Epithelial cell of prostate (primary cell): ENCODE measurements at places on chromosomes 12 and 14.
A peak's percentile ranks its signal among the peaks of the same experiment; 100 is the strongest.

DNA sequence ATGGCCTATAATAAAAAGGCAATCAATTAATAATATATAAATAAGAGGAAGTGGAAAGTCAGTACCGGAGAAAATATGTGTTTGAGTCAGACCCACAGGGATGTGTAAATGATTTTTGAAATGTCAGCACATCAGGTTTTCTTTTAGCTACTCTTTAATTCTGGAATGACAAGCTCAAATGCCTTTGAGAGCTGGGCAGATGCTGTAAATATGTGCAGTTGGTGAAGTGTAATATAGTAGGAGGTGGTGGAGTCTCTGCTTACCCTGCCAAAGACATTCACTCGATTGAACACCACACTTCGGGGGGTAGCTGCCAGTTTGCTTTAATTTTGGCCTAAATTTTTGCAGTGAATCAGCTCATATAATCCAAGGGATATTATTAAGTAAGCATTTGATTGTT is 93.0 kb downstream of the PLEKHA5 start:
- DNase-seq = no peak

GRCh38 chr14:94769391-94770250 is at the start of gene GSC:
TSS of gene GSC (minus strand) at chr14:94770113. CDS start at chr14:94770015, 98 bp downstream.
- no peak for DNase-seq

DNA sequence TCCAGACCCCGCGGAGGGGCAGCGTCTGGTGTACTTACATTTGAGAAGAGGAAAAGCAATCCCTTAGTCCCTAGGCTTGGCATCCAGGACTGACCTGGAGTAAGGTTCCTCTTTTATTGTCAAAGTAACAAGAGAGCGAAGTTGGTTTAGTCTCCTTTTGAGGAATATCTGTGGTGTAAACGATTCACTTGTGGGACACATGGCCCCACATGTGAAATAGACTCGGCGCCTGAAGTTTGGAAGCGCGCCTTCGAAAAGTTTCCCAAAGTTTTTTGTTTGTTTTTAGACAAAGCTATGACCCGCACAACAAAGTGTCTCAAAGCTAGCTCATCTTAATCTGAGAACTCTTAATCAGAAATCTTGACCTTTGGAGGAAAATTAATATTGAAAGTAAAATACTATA is 744 bp downstream of the STYX start:
- no peak for DNase-seq

- DNase-seq = no peak
These were observed 167.0 kb downstream of the LRFN5 start for GRCh38 chr14:41773536-41774279.

GRCh38 chr12:25793196-25793595 is 165.3 kb upstream of the RASSF8 start:
- DNase-seq = no peak

GRCh38 chr12:124073356-124074035 is 100.5 kb downstream of the ZNF664 start:
- DNase-seq = no peak

- DNase-seq = peak; percentile 8
These were observed 61.1 kb downstream of the TPH2 start for GRCh38 chr12:71999795-72000194.

DNA sequence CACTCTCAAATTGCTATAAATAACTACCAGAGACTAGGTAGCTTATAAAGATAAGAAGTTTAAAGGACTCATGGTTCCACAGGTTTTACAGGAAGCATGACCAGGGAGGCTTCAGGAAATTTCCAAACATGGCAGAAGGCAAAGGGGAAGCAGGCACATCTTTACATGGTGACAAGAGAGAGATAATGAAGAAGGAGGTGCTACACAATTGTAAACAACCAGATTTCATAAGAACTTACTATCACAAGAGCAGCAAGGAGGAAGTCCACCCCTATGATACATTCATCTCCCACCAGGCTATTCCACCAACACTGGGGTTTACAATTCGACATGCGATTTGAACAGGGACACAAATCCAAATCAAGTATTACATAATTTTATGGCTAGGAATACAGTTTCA is 257.7 kb downstream of the BTG1 start:
- no peak for DNase-seq

DNA sequence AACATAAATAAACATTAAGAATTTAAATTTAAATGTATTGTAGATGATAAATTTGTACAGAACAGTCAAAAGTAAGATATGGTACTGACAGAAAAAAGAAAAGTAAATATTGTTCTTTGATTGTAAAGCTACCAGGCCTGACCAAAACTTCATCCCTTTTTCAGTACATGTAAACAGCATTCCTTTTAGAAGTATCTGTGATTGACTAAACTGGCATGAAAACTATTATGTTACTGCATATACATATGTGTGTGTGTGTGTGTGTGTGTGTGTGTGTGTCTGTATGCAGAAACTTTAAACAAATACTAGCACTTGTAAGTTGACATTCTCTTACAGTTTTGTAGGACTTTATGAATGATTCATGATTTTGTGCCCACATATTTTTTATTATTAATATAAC is 270.9 kb downstream of the C12orf50 start:
- DNase-seq = no peak

- DNase-seq = no peak
These were observed 31.3 kb upstream of the CMAS start for GRCh38 chr12:22014783-22015144.

DNA sequence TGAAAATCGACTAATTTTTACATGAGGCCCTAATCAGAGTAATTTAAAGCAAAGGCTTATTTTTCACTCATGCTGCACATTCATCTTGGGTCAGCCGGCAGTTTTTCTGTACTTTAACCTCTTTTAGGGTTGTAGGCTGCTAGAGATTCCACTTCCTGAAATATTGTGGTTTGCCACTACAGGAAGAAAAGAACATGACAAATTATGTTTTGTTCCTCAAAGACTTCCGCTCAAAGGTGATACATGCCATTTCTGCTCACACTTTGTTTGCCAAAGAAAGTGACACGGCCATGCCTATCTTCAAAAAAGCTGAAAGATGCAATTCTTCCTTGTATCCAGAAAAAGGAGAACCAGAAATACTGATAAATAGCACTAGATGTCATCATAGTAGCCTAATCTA is 183.4 kb upstream of the PPFIA2 start:
- DNase-seq = no peak

DNA sequence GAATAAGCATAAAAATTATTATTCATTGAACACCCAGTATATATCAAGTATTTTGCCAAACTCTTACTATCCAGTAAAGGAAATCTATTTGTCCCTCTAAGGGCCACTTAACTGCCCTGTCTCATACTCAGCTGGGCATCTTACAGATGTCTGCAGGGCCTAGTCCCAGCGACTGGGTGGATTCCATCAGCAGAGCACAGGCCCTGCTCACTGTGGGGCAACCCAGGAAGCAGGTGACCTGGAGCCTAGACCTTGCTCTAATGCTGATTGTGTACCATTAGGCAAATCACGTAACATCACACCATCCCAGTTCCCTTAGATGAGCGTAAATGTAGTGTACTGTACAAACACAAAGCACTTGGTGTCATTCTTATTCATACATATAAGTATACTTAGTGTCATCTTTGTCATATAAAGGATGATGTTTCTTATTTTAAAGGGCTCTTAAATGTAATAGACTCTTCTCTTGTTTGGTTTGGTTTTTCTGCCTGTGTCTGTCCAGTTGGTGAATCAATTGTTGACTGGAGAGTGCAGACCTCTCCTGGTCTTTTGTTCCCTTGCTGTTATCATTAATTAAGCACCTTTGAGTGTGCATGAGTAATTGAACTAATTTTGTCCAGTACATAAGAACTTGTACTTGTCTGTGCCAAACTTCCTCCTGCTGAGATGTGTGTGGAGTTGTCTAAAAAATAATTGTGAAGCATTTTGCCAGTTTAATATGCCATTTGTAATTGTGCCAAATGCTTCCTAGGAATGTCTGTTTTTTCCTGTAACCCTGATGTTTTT is 49.3 kb downstream of the RAB35 start:
- DNase-seq = no peak

- no peak for DNase-seq
These were observed 50.5 kb downstream of the ADIPOR2 start for GRCh38 chr12:1741154-1741949.

DNA sequence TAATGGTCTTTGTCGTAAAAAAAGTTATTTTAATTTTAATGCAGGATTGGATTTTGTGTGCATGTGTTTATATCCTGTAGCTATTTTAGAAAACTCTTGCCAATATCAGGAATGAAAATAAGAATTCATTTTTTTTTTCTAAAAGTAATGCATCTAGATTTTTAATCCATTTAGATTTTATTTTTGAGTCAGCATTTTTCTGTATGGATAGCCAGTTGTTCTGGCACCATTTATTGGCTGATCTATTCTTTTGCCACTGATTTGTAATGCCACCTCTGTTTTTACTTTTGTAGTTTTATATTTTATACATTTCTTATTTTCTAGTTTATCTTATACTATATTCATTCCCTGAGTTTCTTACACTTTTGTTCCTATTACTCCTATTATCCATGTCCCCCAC is 343.0 kb downstream of the FOXG1 start:
- no peak for DNase-seq

GRCh38 chr14:89927186-89927865 is 27.2 kb downstream of the EFCAB11 start:
- no peak for DNase-seq

GRCh38 chr12:46219877-46220655 is 48.8 kb downstream of the SLC38A1 start:
- peak; percentile 51 for DNase-seq

GRCh38 chr12:54134850-54135249 is 53.9 kb downstream of the SMUG1 start:
- no peak for DNase-seq

- no peak for DNase-seq
These were observed 113.1 kb downstream of the NCOR2 start for GRCh38 chr12:124454352-124454725.
